A549 treated with DMSO at 1 μM for 4 hours (cell line): ENCODE measurements at places on chromosomes 12 and 14. TPM values are rescaled to one million over a fixed set of nuclear protein-coding genes. Genes with fewer than 3 reads are reported as not detected.

Gene TGFB3
- total RNA-seq = 0.62 to 1.1 TPM (median 0.93 TPM) in 5 replicates

Gene LDHB
- total RNA-seq = 1,458 to 1,601 TPM (median 1,570 TPM) in 5 replicates

Gene LRFN5
- total RNA-seq = not detected in 5 replicates

Gene NRIP2
- total RNA-seq = not detected in 5 replicates

Gene UBE2N
- total RNA-seq = 158 to 184 TPM (median 176 TPM) in 5 replicates

Gene ADGRD1
- 0.25 to 0.71 TPM (median 0.36 TPM) in 5 replicates for total RNA-seq

Gene BICDL1
- 2.4 to 4.3 TPM (median 4.0 TPM) in 5 replicates for total RNA-seq

Gene CLEC9A
- total RNA-seq = not detected in 5 replicates

Gene PLEK2
- total RNA-seq = 24.3 to 36.3 TPM (median 27.0 TPM) in 5 replicates

Gene AQP6
- 0.02 to 0.05 TPM in 2 of 5 replicates, not detected in the others for total RNA-seq

Gene LRRC10
- not detected in 5 replicates for total RNA-seq

Gene LHX5
- 0.02 TPM in 1 of 5 replicates, not detected in the others for total RNA-seq

Gene NOS1
- total RNA-seq = 0.34 to 0.72 TPM (median 0.64 TPM) in 5 replicates

Gene CPNE6
- total RNA-seq = not detected in 5 replicates

Gene TROAP
- total RNA-seq = 81.0 to 101 TPM (median 83.0 TPM) in 5 replicates

Gene GALNT16
- 2.5 to 4.2 TPM (median 3.6 TPM) in 5 replicates for total RNA-seq

Gene SLC35E3
- total RNA-seq = 11.3 to 18.2 TPM (median 16.4 TPM) in 5 replicates

Gene ESRRB
- total RNA-seq = 0.20 to 0.36 TPM (median 0.20 TPM) in 5 replicates

Gene RFLNA
- total RNA-seq = not detected in 5 replicates

Gene RPL41
- total RNA-seq = 5,029 to 5,699 TPM (median 5,618 TPM) in 5 replicates

Gene SDR9C7
- not detected in 5 replicates for total RNA-seq

Gene RTL1
- total RNA-seq = 0.33 to 0.38 TPM (median 0.35 TPM) in 5 replicates

Gene MAP3K9
- total RNA-seq = 4.3 to 5.5 TPM (median 4.9 TPM) in 5 replicates

Gene TAOK3
- 8.1 to 14.3 TPM (median 10.3 TPM) in 5 replicates for total RNA-seq

Gene SLC5A8
- not detected in 5 replicates for total RNA-seq

Gene EXD2
- 11.4 to 14.7 TPM (median 13.1 TPM) in 5 replicates for total RNA-seq

Gene CCDC175
- not detected in 5 replicates for total RNA-seq
